GM12865 (cell line): ENCODE measurements at places on chromosomes 13 and 19.

DNA sequence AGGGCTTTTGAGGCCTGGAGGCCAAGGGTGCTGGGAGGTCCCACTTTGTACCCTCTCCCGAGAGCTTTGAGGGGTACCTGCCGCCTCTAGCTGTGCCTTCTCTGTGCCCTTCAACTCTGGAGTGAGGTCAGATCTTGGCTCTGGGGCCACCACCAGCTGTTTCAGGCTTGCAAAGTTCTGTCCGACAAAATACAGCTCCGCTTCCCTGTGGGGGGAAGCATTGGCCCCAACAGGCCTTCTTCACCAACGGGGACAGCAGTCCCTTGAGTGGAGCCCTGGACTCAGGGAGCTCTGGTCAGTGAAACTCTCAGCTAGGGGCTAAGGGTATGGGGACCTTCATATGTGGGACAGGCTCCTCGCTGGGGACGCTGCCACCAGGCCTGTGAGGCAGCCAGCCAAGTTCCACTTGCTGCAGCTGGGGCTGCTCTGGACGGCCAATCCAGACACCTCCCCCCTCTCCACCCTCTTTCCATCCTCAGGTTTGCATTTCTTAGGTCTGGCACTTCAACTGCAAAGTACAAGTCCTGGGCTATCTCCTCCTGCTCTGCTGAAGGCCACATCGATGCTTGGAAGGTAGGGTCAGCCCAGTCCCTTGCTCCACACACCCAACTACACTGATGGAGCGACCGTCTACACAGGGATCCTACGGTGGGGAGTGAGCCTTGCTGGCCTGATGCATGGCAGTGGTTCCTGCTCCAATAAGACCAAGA is 46.8 kb downstream of the C13orf46 start:
- no peak for DNase-seq

DNA sequence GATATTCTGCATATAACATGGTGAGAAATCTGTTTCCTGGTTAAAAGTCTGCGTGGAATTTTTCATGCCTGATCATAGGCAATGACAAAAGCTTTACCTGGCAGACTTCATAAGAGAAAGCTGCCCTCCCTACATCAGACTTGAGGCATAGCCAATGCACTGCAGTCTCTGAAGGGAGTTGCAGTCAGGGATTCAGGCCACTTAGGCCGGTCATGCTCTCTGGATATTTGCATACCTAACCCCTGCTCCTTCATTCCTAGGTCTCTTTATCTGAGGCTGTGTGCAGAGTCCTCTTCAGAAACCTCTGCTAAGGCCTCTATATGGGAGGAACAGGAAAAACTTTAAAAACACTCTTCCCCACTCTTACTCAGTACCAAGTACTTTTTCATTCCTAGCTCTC is 287.4 kb downstream of the PCDH17 start:
- DNase-seq, result no peak

GRCh38 chr19:51690454-51691073 is 2.6 kb upstream of the SPACA6 start:
- no peak for DNase-seq

- DNase-seq, result no peak
These were observed 28.0 kb upstream of the RB1 start for GRCh38 chr13:48275507-48275906.

DNA sequence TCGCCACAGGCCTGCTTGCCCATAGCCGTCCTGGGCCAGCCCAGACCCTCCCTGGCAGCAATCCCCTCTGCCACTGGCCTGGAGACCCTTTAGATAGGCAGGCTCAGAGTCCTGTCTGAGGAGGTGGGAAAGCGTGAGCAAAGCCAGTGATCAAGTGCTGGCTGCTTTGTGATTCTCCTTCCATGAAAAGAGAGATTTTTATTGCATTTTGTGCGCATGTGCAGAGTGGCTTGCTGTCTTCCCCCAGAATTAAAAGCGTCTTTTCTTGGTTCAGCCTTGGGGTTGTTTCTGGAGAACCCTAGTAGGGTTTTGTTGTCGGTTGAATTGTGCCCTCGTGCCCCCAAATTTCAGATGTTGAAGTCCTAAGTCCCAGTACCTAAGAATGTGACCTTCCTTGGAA is 44.9 kb upstream of the DCT start:
- no peak for DNase-seq

DNA sequence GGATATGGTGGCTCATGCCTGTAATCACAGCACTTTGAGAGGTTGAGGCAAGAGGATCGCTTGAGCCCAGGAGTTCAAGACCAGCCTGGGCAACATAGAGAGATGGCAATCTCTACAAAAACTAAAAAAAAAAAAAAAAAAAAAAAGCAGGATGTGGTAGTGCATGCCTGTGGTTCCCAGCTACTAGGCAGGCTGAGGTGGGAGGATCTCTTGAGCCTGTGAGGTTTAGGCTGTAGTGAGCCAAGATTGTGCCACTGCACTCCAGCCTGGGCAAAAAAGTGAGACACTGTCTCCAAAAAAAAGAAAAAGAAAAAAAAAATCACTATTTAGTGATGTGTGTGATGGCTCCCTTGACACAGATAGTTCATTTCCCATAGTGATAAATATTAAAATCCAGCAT is 365.0 kb upstream of the NBEA start:
- DNase-seq, result no peak

GRCh38 chr13:99949679-99950413 is 21.7 kb downstream of the ZIC5 start:
- no peak for DNase-seq

GRCh38 chr13:76875271-76875815 is 10.9 kb downstream of the KCTD12 start:
- DNase-seq, result no peak

GRCh38 chr13:25330541-25330940 is 29.1 kb downstream of the NUP58 start:
- no peak for DNase-seq

DNA sequence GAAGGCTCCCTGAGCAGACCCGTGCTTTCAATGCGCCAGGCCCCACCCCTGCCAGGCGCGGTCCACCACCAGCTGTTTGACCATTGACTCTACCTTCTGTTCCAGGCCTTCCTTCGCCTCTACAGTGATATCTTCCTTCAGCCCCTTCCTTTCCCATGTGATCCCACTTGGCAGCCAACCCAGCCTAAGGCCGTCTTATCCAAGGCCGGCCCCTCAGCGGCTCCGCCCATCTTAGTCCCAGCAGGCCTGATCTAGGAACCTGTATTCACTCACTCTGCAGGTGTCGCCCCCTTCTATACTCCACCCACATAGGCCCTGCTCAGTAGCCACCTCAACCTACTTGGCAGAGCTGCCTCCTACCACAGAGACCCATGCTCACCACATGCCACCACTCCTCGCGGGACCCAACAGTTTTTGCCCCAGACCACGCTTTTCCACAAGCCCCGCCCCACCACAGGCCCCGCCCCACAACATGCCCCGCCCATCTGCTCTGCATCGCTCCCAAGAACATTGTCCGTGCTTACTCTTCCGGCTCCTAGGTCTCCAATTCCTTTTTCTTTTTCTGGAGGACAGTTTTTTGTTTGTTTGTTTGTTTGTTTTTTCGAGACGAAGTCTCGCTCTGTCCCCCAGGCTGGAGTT is 2.9 kb downstream of the RASIP1 start:
- no peak for DNase-seq

- no peak for DNase-seq
These were observed 30.2 kb upstream of the SACS start for GRCh38 chr13:23463661-23464060.

DNA sequence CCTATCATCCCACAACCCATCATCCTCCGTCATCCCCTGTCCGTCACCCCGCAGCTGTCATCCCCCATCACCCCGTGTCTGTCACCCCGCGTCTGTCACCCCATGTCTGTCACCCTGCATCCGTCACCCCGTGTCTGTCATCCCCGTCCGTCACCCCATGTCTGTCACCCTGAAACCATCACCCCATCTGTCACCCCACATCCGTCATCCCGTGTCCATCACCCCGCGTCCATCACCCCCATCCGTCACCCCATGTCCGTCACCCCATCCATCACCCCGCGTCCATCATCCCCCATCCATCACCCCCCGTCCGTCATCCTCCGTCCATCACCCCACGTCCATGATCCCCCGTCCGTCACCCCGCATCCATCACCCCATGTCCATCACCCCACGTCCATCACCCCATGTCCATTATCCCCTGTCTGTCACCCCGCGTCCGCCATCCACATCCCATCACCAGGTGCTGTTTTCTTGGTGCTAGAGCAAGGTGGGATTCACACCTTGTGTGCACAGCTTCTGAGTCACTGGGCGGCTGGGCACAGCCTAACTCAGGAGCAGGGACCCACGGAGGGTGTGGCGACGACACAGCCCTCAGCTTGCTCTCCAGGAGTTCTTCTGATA is 24.2 kb downstream of the RASA3 start:
- DNase-seq, result no peak

GRCh38 chr19:48867746-48868113 is 687 bp downstream of the PLEKHA4 start:
- no peak for DNase-seq

- DNase-seq, result no peak
These were observed 147.5 kb upstream of the SOX21 start for GRCh38 chr13:94859811-94860210.

DNA sequence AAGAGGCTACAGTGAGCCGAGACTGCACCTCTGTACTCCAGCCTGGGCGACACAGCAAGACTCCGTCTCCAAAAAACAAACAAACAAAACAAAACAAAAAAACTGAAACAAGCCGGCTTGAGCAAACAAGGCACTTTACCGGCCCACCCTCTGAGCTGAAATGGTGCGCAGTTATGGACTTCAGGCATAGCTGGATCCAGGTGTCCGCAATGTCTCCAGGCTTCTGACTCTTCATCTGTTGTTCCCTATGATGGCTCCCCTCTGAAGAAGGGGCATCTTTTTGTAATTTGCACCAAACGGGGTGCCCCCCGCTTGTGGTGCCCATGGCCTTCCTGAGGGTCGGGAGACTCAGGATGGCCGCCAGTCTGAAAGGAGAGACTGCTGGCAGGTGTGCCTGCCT is 6.2 kb downstream of the C2CD4C start:
- DNase-seq, result no peak

DNA sequence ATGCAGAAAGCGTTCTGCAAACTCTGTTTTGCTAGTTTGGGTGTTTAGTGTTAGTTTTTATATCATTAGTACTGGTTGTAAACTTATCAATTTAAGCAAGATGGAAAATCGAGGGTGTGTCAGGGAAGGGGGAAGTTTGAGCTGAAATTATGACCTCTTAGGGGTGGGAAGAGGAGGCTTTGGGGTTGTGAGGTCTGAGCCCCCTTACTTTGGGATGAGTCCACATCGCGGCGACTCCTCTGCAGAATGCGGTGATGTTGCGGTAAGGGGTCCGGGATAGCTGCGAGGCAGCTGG is 743 bp upstream of the NDUFS7 start:
- no peak for DNase-seq

DNA sequence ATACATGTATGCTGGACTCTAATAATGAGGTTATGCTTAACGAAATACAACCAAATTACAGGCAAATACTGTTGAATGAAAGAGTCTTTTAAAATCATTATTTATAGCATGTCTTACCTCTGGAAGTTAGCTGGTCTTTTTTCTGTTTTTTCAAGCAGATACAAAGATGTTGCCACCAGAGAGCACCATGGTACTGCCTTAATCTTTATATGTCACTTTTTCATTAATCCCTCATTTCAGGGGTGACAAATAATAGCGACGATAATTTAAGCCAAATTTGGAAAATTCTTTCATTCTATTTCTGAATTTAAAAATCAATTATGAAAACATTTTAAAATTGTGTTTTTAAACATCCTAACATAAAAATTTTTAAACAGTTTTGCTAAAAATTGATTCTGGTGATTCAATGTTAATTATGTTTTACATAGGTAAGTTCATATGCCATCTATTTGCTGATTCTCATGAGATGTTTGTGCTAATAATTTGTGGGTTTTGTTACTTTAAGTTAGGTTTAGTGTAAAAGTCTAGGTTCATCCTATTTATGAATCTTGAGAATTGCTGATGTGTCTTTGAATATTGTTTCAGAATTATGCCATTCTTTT is 379.3 kb upstream of the SGCG start:
- DNase-seq, result peak; percentile 19
